ENCODE measurements at places on chromosomes 3 and 15.

DNA sequence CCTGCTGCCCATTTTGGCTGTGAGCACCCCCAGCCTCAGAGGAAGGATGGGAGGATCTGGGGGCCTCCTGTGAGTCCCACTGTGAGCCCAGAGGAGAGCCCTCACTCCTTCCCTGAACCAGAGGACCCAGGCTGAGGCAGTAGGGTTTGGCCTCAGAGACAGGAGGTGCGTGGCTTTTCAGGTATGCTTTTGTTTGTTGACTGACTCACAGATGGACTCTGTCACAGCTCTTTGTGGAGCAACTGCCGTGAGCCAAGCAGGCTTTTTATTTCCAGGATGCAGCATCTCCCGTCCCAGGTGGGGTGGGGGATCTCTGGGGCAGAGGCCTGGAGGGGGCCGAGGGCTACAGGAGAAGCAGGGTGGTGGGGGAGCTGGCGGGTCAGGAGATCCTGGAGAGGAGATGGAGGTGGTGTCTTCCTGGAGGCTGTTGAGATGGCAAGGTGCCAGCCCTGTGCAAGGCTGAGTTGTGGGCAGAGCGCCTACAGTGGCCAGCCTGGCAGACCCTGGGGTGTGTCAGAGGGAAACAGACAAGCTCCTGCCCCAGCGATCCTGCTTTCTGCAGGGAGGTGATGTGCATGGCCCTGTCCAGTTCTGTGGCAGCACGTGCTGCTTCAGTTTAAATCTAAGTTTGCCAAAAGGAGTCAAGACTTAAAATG, 24.0 kb downstream of the PLXNA1 start:
- no peak for DNase-seq

- DNase-seq: no peak
These were observed 24.0 kb downstream of the LTF start for GRCh38 chr3:46440531-46441294.

GRCh38 chr15:73930790-73931281, 4.6 kb downstream of the LOXL1 start:
- DNase-seq: no peak

- no peak for DNase-seq
These were observed 450.1 kb upstream of the TBL1XR1 start for GRCh38 chr3:177647341-177647740.

DNA sequence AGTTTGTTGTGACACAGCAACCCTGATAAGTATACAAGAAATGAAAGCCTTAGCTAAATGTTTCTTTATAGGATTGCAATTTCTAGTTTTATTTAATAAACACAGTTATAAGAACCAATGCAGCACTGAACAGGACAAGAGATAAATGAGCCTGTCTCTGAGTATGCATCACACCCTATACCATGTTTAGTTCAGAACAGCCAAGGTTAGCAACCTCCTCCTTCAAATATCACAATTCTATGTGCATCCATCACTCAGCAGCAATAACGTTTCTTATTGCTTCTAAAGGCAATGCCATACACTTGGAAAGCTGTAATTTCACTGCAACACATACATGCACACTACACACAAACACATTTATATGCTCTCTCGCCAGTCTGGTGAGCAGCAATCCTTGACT, 280.6 kb downstream of the PTPRG start:
- no peak for DNase-seq
